ENCODE measurements at places on chromosomes 12 and 14.

- peak; percentile 30 for DNase-seq
Measured at GRCh38 chr12:5768581-5769196, 176.4 kb downstream of the ANO2 start.

- DNase-seq = peak; percentile 32
Measured at GRCh38 chr12:102950107-102950949, 7.1 kb upstream of the ASCL1 start.

DNA sequence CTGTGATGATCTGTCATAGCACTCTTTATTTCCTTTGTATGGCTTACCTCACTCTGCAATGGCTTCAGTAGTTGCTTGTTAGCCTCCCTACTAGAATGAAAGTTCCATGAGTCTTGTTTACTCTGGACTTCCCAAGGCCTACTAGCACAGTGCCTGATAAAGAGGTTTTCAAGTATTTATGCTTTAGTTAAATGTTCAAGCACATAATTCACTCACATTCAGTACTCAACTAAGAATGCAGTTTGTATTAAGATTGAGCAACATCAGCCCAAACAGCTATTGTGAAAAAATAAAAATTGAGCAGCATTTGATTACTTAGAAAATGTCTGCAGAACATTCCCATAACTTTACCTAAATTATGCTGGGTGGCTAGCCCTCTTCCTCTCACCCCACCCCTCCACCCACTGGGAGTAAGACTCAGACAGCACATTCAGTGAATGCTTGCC lies 158.9 kb upstream of the AMIGO2 start:
- DNase-seq = no peak

GRCh38 chr12:58764100-58764953 lies 156.0 kb downstream of the LRIG3 start:
- DNase-seq = peak; percentile 1

DNA sequence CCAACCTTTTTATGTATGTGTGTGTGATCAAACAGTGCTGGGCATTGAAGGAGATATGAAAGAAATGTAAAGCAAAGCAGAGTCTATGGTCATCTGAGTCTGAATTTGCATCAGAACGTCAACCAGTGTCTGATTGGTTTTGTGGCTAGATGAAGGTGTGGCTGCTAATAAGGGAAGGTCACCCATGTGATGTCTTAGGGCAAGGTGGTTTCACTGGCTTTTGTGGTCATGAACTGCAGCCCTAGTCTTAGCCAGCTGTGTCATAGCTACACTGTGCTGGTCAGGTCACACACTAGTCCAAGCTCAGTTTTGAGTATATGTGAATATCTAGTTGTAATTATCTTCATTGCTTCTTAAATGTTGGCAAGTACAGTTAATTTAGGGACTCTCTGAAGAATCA lies 105.8 kb downstream of the TGFB3 start:
- DNase-seq = no peak

DNA sequence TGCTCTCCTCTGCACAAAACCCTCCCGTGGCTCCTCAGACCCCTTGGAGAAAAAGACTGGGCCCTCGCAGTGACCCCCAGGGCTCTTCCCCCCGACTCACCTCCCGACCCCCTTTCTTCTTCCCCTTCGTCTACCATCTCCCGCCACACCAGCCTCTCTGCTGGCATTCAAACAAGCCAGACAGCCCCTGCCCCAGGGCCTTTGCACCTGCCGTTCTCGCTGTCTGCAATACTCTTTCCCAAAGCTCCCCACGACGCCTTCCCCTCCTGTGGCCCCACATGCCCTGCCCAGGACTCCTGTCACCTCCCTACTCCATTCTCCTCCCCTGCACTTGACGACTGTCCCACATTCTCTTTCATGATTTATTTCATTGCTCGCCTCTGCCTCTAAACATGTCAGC lies 115.7 kb downstream of the PHETA1 start:
- no peak for DNase-seq

DNA sequence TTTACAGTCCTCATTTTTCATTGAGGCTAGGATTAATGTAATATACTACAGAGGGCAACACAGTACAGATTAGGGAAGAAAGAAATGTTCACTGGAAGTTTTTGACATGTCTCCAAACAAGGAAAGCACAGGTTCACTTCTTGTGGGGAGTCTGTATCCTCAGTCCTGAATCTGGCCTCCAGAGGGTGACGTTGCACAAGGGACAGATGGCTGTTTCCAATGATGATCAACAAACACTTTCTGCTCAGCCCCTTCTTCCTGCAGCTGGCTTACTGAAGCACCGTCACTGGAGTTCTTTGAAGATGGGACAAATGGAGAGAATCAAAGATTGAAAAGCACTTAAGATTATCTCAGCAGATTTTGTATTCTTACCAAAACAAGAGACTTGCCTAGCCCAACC lies 123.3 kb upstream of the OR4E1 start:
- no peak for DNase-seq

DNA sequence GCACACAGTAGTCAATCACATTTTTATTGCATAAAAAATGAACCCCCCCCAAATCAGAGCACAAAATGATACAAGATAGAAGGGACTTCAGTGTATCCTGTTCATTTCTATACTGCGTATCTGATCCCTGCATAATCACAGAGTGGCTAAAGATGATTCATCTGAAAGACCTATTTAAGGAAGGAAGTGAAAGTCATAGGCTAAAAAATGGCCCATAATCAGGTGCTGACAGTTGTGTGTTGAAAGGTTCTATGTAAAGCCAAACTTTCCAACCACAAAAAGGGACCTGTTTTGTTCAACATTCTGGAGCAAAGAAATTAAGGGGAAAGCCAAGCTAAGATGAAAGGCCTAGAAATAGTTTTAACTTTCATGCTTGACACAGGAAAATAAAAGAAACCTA lies 147.8 kb upstream of the ATP2B1 start:
- no peak for DNase-seq

DNA sequence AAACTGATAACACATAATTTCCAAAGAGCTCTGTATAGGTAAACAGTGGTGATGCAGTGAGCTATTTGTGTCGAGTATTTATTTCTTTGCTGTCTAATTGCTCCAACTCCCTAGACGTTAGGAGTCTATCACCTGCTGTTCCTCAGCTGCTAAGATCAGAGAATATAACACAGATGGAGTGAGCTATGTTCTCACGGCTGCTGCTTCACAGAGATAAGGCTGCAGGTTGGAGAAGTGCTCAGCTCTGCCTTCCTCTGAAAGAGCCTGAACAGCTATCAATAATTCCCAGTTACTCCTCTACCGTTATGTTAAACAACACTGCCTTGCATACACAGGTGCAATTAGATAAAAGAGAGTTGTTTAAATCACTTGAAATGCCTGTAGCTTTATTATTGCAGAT lies 103.2 kb upstream of the MDGA2 start:
- DNase-seq = peak; percentile 58

- DNase-seq = no peak
Measured at GRCh38 chr14:81591266-81591665, 57.6 kb upstream of the SEL1L start.

DNA sequence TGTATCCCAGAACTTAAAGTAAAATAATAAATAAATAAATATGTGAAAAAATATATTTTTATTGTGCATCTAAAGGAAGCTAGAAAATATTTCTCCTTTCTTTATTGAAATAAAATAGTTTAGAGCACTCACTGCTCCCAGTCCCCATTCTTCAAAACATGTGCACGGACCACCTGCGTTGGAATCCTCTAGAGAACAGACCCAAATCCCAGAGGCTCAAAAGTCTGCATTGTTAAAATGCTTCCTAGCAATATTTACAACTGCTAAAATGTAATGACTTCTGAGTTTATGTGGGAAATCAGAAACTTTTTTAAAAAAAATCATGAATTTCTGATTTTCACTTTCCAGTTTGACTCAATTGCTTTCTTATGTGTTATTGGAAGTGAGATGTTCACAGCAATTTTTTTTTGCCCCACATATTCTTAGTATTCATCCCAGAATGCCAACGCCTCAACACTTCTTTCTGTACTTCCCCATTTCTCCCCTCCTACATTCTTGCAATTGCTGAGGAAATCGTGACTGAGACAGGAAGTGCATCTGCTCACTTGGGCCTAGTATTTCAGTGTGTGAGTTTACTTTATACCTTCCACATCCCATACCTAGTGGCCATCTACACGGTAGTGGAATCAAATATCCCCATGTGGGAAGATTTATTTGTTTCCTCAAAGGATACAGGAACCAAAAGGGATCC lies 116.0 kb upstream of the FLRT2 start:
- no peak for DNase-seq

DNA sequence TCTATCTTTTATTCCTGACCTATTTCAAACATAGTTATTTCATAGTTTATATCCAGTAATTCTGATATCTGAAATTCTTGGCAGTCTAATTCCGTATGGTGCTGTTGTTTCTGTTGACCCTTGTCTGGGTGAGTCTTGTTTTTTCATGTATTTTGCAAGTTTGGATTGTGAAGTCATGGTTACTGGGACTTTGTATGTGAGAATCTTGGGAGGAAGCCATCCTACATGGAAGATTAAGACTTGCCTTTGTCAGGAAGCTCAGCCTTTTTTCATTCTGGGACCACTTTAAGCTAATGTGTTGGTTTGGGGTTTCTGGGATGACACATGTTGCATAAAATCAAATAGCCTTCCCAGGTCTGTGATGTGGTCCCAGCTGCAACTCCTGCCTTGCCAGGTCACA lies 191.6 kb upstream of the E2F7 start:
- peak; percentile 24 for DNase-seq

GRCh38 chr12:99332936-99333591 lies 314.5 kb upstream of the GARIN6 start:
- DNase-seq = no peak

GRCh38 chr14:25753130-25753529 lies 703.2 kb upstream of the STXBP6 start:
- no peak for DNase-seq

Measured in brain (organoid and tissue), 16 donors.